ENCODE measurements at places on chromosomes 13 and 19. TPM values are rescaled to one million over a fixed set of nuclear protein-coding genes. Genes with fewer than 3 reads are reported as not detected.

GRCh38 chr19:34225659-34226015 is 28.7 kb upstream of the GARRE1 start:
- H3K4me3 ChIP-seq, result no peak overlapping the region
- H3K4me1 ChIP-seq, result peaks cover under 1% of the 10 kb centered on the region
- DNase-seq, result no peak
- H3K27me3 ChIP-seq, result no peaks in the 10 kb centered on the region

- no peak overlapping the region for H3K27ac ChIP-seq
- no peak overlapping the region for H3K4me3 ChIP-seq
- peaks cover 84% of the 10 kb centered on the region for H3K36me3 ChIP-seq
- H3K27me3 ChIP-seq, result no peaks in the 10 kb centered on the region
- no peaks in the 10 kb centered on the region for H3K4me1 ChIP-seq
These were observed 10.7 kb downstream of the ZNF460 start for GRCh38 chr19:57290970-57291369.

GRCh38 chr19:39969681-39970424 is 1.1 kb upstream of the PSMC4 start:
- no peak for DNase-seq
- peaks cover 14% of the 10 kb centered on the region for H3K36me3 ChIP-seq
- peak overlapping the region; percentile 98 for H3K27ac ChIP-seq
- H3K4me1 ChIP-seq, result peaks cover 28% of the 10 kb centered on the region
- H3K4me3 ChIP-seq, result peak overlapping the region; percentile 98

DNA sequence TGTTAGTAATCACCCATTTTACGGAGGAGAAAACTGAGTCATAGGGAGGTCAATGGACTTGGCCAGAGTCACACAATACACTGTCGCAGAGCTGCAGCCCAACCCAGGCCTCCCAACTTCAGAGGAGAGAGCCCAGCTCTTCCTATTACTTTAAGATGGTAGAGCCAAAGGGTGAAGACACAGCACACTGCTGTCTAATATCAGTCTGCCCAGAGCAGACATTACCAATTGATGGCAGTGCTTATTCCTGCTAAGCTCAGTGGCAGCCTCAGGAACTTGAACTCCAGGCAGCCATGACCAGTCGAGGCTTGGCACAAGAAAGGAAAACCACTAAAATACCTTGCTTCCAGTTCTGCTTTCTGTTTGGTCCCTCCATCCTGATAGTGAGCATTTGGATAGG is 18.4 kb downstream of the TMEM150B start:
- no peaks in the 10 kb centered on the region for H3K27me3 ChIP-seq
- H3K4me3 ChIP-seq, result no peak overlapping the region
- peaks cover 4% of the 10 kb centered on the region for H3K4me1 ChIP-seq
- no peak for DNase-seq
- peaks cover 29% of the 10 kb centered on the region for H3K36me3 ChIP-seq
- H3K27ac ChIP-seq, result no peak overlapping the region

The FPR1 gene
- not detected for total RNA-seq
